ENCODE measurements at places on chromosomes 11 and 22.
A peak's percentile ranks its signal among the peaks of the same experiment; 100 is the strongest.

- H3K27ac ChIP-seq, result no peak overlapping the region
- H3K27me3 ChIP-seq, result no peaks in the 10 kb centered on the region
- no peak for DNase-seq
Measured at GRCh38 chr11:109193880-109194279, 228.1 kb upstream of the C11orf87 start.

- peaks cover 40% of the 10 kb centered on the region for H3K36me3 ChIP-seq
- H3K4me1 ChIP-seq, result peaks cover 43% of the 10 kb centered on the region
- H3K4me3 ChIP-seq, result no peak overlapping the region
- no peaks in the 10 kb centered on the region for H3K27me3 ChIP-seq
- DNase-seq, result no peak
Measured at GRCh38 chr11:78840623-78841022, 266.0 kb upstream of the NARS2 start.

GRCh38 chr22:38051900-38052862, 5.0 kb upstream of the PICK1 start:
- peak; percentile 83 for DNase-seq
- no peaks in the 10 kb centered on the region for H3K36me3 ChIP-seq
- no peak overlapping the region for H3K4me3 ChIP-seq
- H3K27me3 ChIP-seq, result peaks cover 34% of the 10 kb centered on the region
- H3K4me1 ChIP-seq, result peaks cover 34% of the 10 kb centered on the region

DNA sequence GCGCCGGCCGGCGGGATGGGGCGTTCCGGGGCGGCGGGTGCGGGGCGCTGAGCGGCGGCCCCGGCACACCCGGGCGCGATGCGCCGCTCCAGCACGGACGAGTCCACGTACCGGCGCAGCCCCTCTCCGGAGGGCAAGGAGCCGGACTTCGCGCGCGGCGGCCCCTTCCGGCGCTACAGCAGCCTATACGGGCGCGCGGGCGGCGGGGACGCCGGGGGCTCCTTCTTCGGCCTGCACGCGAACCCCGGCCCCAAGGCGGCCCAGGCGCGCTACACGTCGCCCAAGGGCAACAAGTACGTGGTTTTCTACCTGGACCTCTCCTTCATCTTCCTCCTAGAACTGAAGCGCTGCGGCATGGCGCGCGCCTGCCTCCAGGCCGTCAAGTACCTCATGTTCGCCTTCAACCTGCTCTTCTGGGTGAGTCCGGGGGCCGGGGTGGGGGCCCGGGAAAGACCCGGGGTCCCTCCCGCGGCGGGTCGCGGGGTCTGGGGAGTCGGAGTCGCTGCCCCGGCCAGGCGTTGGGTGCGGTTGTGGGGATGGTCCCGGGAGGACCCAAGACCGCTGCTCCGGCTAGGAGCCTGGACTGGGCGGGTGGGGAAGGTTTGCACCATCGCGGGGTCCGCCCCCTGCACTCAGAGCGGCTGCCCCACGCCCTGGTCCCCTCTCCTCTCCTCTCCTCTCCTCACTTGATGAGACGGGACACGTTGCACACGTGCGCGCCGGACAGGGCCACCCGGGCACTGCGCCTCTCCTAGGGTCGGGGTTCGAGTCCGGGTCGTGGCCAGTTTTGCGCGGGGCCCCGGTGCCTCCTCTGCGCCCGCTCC, 7.5 kb downstream of the TSPAN4 start:
- H3K36me3 ChIP-seq, result no peaks in the 10 kb centered on the region
- H3K27ac ChIP-seq, result no peak overlapping the region
- H3K4me1 ChIP-seq, result peaks cover 16% of the 10 kb centered on the region
- no peak for DNase-seq

DNA sequence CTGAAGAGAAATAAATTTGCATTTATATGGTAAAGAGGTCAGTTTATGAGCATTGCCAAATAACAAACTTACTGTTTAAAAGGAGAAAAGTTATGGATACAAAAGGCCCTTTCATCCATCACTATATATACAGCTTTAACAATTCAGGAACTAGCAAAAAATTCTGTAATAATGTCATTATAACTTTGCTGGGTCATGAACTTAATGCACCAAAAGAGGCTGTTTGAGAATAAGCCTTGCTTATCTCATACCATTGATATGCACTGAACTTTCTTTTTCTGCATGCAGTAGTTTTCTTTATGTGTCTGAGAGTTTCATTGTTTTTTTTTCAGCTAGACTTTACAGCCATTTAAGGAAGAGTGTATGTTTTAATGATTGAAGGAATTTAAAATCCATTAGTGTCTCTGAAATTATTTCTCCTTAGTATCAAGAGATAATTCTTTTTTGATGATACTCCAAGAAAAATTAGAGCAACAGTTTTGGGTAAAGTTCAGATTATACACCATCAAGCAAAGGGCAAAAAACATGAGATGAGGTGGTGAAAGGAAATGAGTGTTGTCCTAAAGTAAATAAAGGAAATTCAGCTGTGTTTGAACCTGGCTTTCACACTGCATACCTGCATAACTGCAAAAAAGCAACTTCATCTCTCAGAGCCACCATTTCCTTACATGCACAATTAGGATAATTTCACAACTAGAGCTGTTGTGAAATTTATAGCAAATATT, 188.2 kb upstream of the ANO3 start:
- H3K27ac ChIP-seq, result no peak overlapping the region
- no peak overlapping the region for H3K4me3 ChIP-seq
- H3K27me3 ChIP-seq, result no peaks in the 10 kb centered on the region

DNA sequence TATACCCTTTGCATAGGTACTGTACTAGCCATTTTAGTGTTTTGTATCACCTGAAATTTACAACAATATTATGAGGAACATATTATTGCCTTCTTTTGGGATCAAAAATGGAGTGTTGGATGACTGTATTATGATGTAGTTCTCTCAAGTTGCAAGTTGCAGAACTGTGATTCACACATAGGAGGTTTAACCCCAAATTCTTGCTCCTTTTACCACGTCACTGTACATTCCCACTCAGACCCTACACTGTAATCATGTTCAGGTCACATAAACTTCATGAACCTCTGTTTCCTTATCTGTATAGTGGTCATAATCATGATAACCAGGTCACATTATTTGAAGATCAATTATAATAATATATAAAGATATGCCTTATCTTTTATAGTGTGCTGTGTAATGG, 925.1 kb upstream of the TENM4 start:
- no peaks in the 10 kb centered on the region for H3K4me1 ChIP-seq
- H3K27ac ChIP-seq, result no peak overlapping the region
- H3K36me3 ChIP-seq, result no peaks in the 10 kb centered on the region

- no peak for DNase-seq
- peaks cover 73% of the 10 kb centered on the region for H3K36me3 ChIP-seq
- H3K4me3 ChIP-seq, result no peak overlapping the region
- no peak overlapping the region for H3K27ac ChIP-seq
Measured at GRCh38 chr11:66625041-66625751, 8.8 kb downstream of the RBM14 start.

DNA sequence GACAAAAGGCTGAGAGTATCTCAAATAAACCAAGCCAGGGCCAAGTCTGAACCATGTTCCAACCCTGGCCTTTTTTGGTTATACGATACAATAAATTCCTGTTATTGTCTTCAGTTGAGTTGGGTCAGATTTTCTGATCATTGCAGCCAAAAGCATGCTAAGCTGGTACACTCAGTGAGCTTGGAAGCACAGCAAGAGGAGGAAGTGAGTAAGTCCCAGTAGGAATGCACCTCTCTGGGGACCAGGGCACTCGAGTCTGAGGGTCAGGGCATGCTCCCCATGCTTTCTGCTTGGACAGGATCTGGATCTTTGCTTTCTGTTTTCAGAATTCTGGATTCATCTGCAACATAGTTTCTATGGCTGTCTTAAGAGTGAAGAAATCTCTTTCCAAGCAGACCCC, 73.1 kb downstream of the TMPRSS5 start:
- peaks cover 11% of the 10 kb centered on the region for H3K4me1 ChIP-seq
- H3K27me3 ChIP-seq, result peaks cover 39% of the 10 kb centered on the region
- H3K27ac ChIP-seq, result no peak overlapping the region
- no peak for DNase-seq

- H3K27me3 ChIP-seq, result peaks cover 23% of the 10 kb centered on the region
- H3K4me1 ChIP-seq, result peaks cover 14% of the 10 kb centered on the region
- no peak overlapping the region for H3K27ac ChIP-seq
- DNase-seq, result no peak
- no peak overlapping the region for H3K4me3 ChIP-seq
Measured at GRCh38 chr22:30175690-30176288, 70.8 kb downstream of the LIF start.

- H3K4me3 ChIP-seq, result no peak overlapping the region
- no peak overlapping the region for H3K27ac ChIP-seq
- no peaks in the 10 kb centered on the region for H3K4me1 ChIP-seq
- no peaks in the 10 kb centered on the region for H3K27me3 ChIP-seq
- no peaks in the 10 kb centered on the region for H3K36me3 ChIP-seq
Measured at GRCh38 chr11:26512196-26512595, 59.9 kb downstream of the MUC15 start.

GRCh38 chr11:66081505-66081904, 11.4 kb downstream of the PACS1 start:
- H3K4me1 ChIP-seq, result peaks cover 70% of the 10 kb centered on the region
- peaks cover 2% of the 10 kb centered on the region for H3K27me3 ChIP-seq
- peak overlapping the region; percentile 14 for H3K4me3 ChIP-seq

DNA sequence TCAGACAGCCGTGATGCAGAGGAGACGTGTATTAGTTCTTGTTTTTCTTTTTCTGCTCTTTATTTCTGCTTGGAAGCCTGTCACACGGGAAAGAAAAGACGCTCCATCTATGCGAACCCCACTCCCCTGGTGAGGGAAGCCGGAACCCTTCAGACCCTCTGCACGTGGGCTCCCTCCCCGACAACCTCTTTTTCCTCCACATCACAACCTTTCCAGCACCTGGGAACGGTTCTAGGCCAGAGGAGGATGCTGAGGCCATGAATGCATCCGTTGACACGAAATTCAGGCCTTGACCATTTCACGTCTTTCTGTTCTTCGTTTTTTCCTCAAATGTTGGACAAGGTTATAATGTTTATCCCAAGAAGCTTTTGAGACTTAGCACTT, 85.3 kb upstream of the WNT7B start:
- no peak for DNase-seq
- no peaks in the 10 kb centered on the region for H3K4me1 ChIP-seq
- H3K27me3 ChIP-seq, result peaks cover 66% of the 10 kb centered on the region
- H3K36me3 ChIP-seq, result no peaks in the 10 kb centered on the region

DNA sequence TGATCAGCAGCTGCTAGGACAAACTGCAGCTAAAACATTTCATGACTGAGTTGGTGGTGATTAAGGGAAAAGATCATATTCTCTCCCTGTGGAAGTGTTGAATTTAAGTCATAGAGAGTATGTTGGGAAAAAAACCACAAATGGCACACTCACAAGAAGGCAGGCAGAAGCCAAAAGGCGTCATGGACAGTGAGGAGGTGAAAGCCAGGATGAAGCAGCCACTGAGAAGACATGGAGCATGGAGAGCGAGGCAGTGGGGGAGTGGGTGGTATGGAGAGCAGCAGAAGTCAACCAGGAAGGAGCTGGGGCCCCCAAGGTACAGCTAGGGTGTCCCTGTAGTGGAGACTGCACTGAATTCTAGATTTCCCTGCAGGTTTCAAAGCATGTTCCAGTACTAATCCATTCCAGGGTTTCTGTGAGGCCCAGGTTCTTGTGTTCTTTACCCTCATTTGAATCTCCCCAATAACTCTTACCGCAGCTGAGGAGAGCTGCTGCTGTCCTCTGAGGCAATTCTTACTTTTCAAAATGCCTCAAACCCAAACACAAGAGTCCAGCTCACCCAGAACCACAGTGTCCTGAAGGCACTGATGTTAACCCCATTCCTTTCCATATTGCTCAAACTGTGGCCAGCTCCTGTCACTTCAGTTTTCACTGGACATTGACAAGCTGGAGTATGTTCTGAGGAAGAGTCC, 191.8 kb upstream of the E2F8 start:
- H3K36me3 ChIP-seq, result no peaks in the 10 kb centered on the region
- H3K27ac ChIP-seq, result no peak overlapping the region
- H3K4me3 ChIP-seq, result no peak overlapping the region
- peaks cover 42% of the 10 kb centered on the region for H3K4me1 ChIP-seq
